ENCODE measurements at places on chromosomes 5 and 9.

GRCh38 chr5:173187054-173187743 lies 42.9 kb downstream of the BNIP1 start:
- peak; percentile 2 for DNase-seq

- no peak for DNase-seq
Measured at GRCh38 chr9:79609468-79610018, 37.8 kb downstream of the TLE4 start.

DNA sequence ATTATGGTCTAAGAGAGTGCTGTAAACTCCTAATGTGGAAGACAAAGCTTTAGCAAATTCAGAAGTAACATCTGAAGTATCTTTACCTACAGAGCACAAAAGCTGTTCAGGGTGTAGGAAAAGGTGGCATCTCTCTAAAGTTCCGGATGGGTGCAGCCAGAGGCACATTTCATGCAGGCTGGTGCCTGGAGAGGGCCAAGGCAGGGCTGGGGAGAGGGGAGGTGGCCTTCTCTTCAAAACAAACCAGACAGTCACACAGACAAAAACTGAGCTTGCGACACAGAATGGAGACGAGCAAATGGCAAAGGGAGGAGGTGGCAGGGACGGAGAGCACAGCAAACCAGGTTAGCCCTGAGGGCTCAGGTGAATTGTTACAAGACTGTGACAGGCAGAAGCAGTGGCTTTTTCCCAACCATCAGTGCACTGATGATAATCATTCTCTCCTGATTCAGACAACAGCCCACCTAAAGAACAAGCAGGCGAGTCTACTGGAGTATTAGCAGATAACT lies 121.5 kb upstream of the PCA3 start:
- no peak for DNase-seq

- no peak for DNase-seq
Measured at GRCh38 chr9:28365020-28365640, 791.8 kb upstream of the C9orf72 start.

GRCh38 chr9:129736334-129736733 lies 16.5 kb downstream of the PTGES start:
- DNase-seq, result no peak

GRCh38 chr5:168661593-168662485 lies 82.7 kb upstream of the PANK3 start:
- DNase-seq, result no peak

DNA sequence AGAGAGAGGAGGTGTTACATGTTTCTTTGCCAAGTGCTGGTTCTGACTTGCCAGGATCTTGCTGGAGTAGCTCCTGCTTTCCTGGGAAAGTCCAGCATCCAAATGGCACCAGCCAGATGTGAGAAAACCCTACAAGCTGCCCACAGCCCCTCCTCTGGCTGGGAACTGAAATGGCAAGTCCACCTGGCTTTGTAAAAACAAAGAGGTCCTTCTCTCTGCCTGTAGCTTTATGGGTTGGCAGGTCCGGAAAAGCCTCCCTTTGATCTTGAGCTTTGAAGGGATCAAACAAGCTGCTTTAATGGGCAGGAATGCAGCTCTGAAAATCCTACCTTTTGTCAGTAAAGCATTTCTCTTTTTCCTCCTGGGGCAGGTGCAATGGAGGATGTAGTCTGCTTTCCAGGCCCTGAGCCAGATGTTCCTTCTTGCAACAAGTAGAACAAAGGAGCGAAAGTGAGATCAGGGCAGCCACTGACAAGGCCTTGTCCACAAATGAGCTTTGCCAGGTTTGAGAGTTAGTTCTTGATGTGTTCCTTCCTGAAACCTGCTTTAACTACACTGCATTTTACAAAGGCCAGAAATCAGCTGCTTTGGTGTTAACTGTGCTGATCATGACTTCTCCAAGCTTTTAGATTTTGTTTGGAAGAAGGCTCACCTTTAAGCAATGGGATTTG lies 456.7 kb downstream of the ZNF608 start:
- no peak for DNase-seq

DNA sequence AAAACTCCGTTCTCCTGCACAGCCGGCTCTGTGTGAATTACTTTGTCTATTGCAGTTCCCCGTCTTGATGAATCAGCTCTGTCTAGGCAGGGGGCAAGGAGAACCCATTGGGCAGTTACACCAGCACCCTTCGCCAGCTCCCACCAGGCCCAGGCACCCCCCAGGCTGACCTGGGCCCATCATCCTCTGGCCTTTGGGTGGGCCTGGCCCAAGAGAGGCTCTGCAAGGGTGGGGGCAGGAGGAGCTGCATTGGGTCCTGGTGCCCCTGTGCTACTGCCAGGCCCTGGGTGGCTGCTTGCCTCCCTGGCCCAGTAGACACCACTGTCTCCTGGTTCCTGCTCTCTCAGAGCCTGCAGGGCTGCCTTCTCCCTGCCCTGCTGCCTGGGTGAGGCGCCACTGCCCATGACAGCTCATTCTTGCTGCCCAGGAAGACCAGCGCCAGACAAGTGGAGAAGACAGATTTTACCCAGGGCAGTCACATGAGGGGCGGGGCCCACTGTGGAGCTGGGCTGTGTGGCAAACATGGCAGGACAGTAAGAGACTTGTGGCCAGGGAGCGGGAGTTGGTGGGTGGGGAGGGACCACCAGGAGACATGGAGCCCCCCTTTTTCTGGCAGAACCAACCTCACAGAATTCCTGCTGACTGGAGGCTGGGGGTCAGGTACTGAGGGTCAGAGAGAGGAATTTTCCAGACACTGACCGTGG lies 67.2 kb downstream of the MRPL36 start:
- no peak for DNase-seq

- peak; percentile 60 for DNase-seq
Measured at GRCh38 chr9:135907006-135907430, 328 bp downstream of the CAMSAP1 start.

DNA sequence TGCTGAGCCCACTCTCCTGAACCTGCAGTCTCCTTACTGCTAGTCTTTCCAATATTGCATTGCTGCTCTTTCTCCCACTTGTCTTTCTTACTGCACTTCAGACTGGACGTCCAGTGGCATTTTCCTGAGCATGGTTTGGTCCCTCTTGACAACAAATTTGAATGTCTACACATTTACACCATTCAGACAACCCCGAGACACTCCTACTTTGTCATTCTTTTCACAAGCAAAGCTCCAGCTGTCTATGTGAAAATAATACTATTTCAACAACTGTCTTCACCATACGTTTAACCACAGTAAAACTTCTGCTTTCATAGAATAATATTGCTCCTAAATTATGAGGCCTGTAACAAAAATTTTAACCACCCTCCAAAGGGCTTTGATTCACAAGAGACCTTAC lies 10.4 kb upstream of the APTX start:
- DNase-seq, result no peak

- no peak for DNase-seq
Measured at GRCh38 chr5:17713301-17713700, 79.0 kb downstream of the TAF11L14 start.

DNA sequence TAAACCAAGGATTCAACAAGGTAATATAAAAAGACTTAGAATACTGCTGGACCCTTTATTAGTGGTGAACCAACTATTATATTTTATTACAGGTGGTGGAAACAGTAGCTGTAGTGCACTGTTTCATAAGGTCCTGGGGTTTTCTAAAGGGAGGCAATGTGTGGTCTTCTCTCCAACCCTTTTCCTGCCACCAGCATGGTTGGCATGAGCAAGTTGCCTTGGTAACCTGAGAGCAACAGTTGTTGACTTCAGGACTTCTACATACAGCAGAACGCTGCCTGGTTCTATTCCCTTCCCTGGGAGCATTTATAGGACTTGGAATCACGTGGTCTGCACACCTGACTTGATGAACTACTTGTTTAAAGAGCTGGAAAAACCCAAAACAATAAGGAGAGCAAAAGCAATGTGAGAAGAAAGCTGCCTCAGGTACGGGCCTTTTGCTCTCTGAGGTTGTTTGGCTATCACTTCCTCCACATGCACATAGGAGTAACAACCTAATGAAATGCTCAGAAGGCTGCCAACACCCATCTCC lies 81.1 kb upstream of the RAI14 start:
- DNase-seq, result no peak

- no peak for DNase-seq
Measured at GRCh38 chr5:50553560-50553984, 112.5 kb upstream of the EMB start.

DNA sequence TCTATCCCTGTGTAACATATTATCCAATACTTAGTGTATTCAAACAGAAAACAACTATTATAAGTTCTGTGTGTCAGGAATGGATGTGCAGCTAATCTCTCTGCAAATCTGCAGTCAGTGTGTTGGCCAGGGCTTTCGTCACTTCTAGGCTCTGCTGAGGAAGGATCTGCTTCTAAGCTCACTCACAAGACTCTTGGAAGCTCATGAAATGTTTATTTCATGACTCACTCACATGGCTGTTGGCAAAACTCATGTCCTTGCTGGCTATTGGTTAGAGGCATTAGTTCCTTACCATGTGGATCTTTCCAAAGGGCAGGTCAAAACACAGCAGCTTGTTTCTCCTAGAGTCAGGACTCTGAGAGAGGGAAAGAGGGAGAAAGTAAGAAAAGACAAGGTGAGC lies 367.4 kb upstream of the SMARCA2 start:
- DNase-seq, result no peak

DNA sequence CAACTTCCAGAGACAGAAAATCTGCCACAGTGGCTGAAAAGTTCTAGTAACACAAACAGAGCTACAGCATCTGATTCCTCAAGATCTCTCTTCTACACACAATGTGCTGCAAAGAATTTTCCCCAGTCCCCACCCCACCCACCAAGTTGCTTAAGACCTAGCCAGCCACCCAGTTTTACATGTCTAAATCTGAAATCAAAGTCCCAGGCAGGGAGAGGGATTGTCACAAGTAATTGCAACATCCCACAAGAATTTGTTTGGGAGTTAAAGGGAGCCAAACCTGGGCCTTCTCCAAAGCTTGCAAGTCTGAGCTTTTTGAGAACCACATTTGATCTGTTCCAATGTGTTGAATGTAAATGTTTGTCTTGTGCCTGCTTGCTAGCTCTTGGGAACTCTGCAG lies 15.5 kb downstream of the IGIP start:
- DNase-seq, result no peak

DNA sequence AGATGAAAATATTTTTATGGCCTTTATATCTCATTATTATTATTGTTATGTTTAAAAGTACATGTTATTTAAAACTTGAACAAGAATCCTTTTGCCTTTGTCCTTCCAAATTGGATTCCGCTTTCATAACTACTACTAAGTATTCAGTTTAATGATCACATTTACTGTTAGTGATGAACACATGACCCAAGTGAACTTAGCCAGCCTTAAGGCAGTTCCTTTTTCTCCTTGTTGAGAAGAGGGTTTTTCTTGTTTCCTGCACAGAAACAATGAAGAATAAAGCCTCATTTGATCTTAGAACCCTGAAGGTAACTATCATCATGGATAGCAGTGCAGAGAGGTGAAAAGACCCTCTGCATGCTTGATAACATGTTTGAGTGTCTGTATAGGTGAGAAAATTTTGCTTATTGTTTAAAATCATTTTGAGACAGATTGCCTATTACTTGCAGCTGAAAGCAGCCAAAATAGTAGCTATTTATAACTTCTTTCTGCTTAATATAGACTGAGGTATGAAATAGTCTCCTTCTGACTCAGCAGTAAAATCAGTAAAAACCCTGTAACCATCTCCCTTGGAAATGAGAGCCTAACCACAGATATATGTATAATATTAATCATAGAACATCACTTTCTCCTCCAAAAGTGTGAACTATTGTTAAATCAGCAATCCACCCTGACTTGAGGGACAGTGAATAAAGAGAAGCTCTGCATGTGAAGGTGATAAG lies 266.2 kb downstream of the SPATA31D1 start:
- no peak for DNase-seq

GRCh38 chr5:160369990-160370712 lies at the start of gene C1QTNF2:
C1QTNF2 (minus strand) TSS chr5:160370626; CDS start chr5:160355011, 15,615 bp downstream.
- peak; percentile 22 for DNase-seq

DNA sequence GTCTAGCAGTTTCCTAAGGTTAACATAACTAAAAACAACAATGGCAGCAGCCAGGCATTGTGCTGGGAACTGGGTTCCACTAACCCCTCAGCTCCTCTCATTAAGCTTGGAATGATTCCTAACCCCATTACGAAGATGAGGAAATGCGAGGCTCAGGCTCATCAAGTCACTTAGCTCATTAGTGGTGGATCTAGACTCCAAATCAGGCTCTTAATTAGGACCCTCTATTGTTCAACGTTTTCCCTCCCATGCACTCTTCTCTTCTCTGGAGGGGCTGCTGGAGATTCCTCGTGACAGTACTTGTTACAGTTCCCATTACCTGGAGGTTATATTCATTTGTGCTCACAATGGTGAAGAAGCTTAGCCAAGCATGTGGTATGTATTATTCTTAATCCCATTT lies 6.5 kb downstream of the TAS2R1 start:
- DNase-seq, result no peak

DNA sequence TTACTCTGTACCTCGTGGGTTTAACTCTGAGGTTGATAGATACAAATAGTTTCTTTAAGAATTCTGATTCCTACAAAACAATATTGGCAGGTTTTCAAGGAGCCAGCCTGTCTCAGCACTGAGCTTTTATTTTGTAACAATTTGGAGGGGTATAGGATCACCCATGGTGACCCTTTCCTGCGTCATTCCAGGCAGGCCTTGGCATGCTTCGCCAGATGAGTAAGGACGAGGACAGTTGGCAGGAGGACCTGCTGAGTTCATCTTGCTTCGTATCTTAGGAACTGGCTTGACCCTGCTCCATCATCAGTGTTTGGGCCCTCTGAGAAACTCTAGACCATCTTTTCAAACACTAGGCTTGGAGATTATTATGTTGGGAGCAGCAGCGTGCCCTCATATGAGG lies 17.9 kb downstream of the ZNF462 start:
- DNase-seq, result no peak

DNA sequence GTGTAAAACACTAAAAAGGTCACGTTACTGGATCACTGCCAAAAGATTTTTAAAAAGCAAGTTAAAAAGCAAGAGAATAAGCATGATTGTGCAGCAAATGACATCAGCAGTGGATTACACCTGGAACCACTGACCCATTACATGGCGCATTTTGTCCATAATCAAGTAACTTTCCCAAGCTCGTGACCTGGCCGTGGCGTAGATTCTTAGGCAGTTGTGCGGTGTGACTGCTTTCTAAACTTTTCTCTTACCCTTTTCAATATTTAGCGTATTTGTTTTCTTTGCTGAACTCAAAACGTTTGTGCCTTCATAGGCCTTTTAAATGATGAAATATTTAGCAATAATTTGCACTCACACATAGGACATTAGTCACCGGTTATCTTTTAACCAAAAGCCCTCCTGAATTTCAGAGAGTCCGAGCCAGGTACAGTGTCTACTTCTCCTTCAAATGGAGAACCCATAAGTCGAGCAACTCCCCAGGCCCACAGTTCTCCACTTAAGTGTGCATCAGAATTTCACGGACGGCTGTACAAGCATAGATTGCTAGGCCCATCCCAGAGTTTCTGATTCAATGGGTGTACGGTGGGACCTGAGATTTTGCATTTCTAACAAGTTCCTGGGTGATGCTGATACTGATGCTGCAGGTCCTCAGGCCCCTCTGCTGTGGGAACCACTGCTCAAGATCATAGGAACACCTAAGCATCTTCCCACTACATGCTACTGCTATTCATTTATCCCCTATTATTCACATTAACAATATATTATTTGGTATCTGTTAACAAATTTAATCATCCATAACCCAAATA lies 144.4 kb downstream of the GLIS3 start:
- no peak for DNase-seq
